ENCODE measurements at places on chromosomes 13 and 19. TPM values are rescaled to one million over a fixed set of nuclear protein-coding genes. Genes with fewer than 3 reads are reported as not detected.

CEACAM20 gene
- not detected for total RNA-seq

ATP4A gene
- not detected for total RNA-seq

PSG1 gene
- not detected for total RNA-seq

ZNF835 gene
- 0.10 TPM for total RNA-seq

CRX gene
- total RNA-seq = 0.10 TPM

DNA sequence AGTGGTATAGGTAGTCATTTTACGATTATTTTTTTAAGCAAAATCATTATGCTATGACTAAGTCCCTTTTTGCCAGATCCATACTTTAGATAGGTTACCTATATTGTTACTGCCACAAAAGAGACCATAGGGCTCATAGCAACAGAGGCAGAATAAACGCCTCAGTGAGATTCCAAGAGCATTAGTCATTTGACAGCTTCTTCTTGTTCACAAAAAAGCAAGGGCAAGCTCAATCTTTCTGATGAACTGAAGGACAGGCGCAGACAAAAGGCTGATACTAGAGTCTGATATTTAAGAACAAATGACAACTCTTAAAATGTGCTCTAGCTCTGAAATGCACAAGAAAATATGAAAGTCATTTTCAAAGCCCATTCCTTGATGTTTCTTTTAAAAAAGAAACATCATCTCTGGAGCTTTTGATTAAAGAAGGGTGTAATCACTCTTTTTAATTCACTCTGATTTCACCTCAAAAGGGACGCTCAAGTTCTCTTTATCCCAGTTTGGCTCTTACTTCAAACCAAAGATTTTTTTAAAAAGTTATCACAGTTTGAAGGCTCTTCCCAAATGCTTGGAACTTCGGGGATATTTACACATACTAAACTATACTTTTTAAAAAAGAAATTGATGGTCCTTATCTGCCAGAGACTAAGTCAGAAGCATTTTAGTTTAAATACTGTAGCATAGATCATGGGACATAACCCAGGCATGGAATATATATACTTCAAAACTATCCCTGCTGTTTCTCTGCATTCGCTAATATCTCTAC, 187.2 kb downstream of the EFNB2 start:
- no peaks in the 10 kb centered on the region for H3K36me3 ChIP-seq
- no peak overlapping the region for H3K4me3 ChIP-seq
- H3K27me3 ChIP-seq = no peaks in the 10 kb centered on the region
- H3K4me1 ChIP-seq = no peaks in the 10 kb centered on the region
- no peak for DNase-seq

GRCh38 chr19:3225169-3225485, 666 bp downstream of the CELF5 start:
- H3K27me3 ChIP-seq = peaks cover 24% of the 10 kb centered on the region
- H3K36me3 ChIP-seq = no peaks in the 10 kb centered on the region
- DNase-seq = no peak
- no peak overlapping the region for H3K27ac ChIP-seq
- H3K4me3 ChIP-seq = no peak overlapping the region

DNA sequence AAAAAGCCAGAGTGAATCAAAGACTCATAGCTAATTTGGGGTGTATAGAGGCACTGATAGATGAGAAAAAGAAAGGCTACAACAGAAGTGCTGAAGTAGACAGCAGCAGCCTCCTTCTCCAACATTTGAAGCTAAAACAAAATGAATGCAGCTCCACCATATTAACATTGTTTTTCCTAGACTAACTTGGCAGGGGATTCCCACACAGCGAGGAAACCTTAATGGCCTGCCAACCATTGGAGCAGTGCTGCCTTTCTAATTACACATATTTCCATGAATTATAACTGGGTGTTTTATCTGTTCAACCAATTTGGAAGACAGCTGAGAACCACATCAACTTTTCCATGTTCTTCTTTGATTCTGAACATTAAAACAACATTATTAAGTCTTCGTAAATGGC, 478.6 kb downstream of the LIG4 start:
- H3K27me3 ChIP-seq = no peaks in the 10 kb centered on the region
- no peak for DNase-seq
- no peaks in the 10 kb centered on the region for H3K4me1 ChIP-seq
- no peak overlapping the region for H3K4me3 ChIP-seq

GRCh38 chr13:57627663-57628062, 3.9 kb upstream of the PCDH17 start:
- DNase-seq = no peak
- H3K27me3 ChIP-seq = no peaks in the 10 kb centered on the region
- no peaks in the 10 kb centered on the region for H3K36me3 ChIP-seq
- no peaks in the 10 kb centered on the region for H3K4me1 ChIP-seq
- H3K4me3 ChIP-seq = no peak overlapping the region

DNA sequence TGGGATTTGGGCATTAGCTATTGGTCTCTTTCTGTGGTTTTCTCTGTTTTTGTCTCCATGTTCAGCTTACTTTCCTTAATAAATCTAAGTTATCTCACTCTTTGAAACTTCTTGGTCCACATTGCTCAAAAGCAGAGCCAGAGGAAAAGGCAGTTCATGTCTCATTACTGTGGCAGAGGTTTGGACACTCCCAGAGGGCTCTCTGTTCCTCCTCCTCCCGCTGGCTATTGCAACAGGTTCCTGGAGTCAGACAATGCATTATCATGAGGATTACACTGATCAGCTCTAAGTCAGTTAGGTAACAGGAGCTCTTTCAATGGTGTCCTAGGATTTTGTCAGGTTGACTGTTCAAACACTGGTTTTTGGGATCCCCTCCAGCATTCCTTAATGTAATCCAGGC, 298.8 kb downstream of the NDFIP2 start:
- H3K27ac ChIP-seq = peak overlapping the region; percentile 96
- no peaks in the 10 kb centered on the region for H3K27me3 ChIP-seq
- peaks cover 85% of the 10 kb centered on the region for H3K4me1 ChIP-seq
- H3K4me3 ChIP-seq = no peak overlapping the region

- H3K36me3 ChIP-seq = no peaks in the 10 kb centered on the region
- no peak for DNase-seq
- no peak overlapping the region for H3K4me3 ChIP-seq
- H3K4me1 ChIP-seq = peaks cover 6% of the 10 kb centered on the region
Observed at GRCh38 chr19:8023371-8023770, 17.9 kb upstream of the ELAVL1 start.

DNA sequence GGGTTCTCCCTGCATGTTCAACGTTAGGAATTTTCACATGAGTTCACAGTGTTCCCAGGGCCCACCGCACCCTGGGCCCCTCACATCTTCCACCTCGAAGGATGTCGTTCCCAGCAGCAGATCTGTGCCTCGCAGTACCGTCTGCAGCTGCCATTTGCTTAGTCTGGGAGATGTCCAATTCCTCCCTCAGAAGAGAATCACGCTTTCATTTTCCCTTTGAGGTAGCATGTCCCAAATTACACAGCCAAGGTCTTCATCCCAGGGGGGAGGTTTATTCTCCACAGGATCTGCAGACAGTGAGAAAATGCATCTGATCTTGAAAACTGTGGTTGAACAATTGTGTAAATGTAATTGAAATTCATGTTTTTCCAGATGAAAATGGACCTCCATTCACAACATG, 150.2 kb downstream of the DCT start:
- no peak for DNase-seq
- no peak overlapping the region for H3K4me3 ChIP-seq
- peaks cover 30% of the 10 kb centered on the region for H3K4me1 ChIP-seq
- no peak overlapping the region for H3K27ac ChIP-seq
- no peaks in the 10 kb centered on the region for H3K27me3 ChIP-seq

- no peak overlapping the region for H3K4me3 ChIP-seq
- no peak overlapping the region for H3K27ac ChIP-seq
- H3K27me3 ChIP-seq = no peaks in the 10 kb centered on the region
- H3K36me3 ChIP-seq = peaks cover 11% of the 10 kb centered on the region
- H3K4me1 ChIP-seq = peaks cover 16% of the 10 kb centered on the region
Observed at GRCh38 chr19:5020368-5020767, 51.5 kb downstream of the KDM4B start.

DNA sequence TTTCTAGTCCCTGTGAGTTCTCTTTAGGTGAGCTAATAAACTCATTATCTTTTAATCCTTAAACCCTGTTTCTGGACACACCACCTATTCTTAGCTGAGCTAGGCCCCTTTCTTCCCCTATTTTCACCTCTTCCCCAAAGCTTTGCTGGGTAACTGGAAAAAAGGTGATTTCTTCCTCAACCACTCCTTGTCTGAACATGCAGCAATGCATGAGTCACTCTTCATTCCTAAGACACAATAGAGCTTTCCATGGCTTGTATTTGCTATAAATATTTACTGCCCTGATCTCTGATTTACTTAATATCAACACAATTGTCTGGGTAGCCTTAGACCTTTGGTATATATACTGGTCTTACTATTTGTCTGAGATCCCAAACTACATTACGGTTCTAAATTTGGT, 370.9 kb downstream of the KLF5 start:
- no peaks in the 10 kb centered on the region for H3K27me3 ChIP-seq
- H3K36me3 ChIP-seq = no peaks in the 10 kb centered on the region
- H3K27ac ChIP-seq = no peak overlapping the region
- no peaks in the 10 kb centered on the region for H3K4me1 ChIP-seq
- H3K4me3 ChIP-seq = no peak overlapping the region

GRCh38 chr13:33918199-33918932, 100.4 kb downstream of the RFC3 start:
- no peak overlapping the region for H3K4me3 ChIP-seq
- no peaks in the 10 kb centered on the region for H3K27me3 ChIP-seq
- no peaks in the 10 kb centered on the region for H3K4me1 ChIP-seq
- DNase-seq = no peak
- no peak overlapping the region for H3K27ac ChIP-seq
- H3K36me3 ChIP-seq = no peaks in the 10 kb centered on the region
